ENCODE measurements at places on chromosomes 2 and 18.

- no peak for DNase-seq
Measured at GRCh38 chr2:241728000-241728399, 6.4 kb upstream of the D2HGDH start.

DNA sequence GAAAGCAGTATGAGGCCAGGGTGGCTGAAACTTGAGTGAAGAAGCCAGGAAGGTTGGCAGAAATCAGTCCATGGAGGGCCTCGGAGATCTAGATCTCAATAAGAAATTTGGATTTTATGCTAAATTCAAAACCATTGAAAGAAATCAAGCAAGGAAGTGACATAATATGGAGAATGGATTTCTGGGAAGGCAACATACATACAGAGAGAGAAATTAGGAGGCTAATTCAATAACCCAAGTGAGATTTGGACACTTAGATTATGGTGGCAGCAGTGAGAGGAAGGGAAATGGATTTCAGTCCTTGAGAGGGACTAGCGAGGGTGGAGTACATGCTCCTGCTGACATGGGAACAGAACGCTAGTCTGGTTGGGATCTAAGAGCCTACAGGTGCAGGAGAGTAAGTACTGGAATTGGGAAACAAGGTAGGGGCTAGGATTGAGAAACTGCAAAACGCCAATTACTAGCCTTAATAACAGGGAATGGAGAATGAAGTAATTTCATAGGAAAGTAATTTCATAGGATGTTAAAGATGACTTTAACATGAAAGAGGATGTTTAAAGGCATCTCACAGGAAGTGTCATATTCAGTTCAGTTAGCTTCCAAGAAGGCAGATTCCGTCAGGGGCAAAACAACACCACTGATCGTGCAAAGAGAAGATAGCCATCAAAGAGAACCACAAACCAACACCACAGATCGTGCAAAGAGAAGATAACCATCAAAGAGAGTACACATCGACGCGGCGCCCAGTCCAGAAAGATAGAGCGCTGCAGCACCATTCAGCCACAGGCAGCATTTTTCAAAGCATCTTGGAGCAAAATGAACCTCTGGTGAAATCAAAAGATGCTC lies 27.2 kb downstream of the CDKL4 start:
- peak; percentile 42 for DNase-seq

- DNase-seq = no peak
Measured at GRCh38 chr2:238940806-238941205, 92.9 kb downstream of the TWIST2 start.

- DNase-seq = no peak
Measured at GRCh38 chr2:111238296-111238695, 117.6 kb downstream of the BCL2L11 start.

GRCh38 chr18:74081966-74082741 lies 65.5 kb downstream of the FBXO15 start:
- DNase-seq = peak; percentile 59

GRCh38 chr18:48975817-48976649 lies 25.3 kb upstream of the SMAD7 start:
- peak; percentile 49 for DNase-seq

DNA sequence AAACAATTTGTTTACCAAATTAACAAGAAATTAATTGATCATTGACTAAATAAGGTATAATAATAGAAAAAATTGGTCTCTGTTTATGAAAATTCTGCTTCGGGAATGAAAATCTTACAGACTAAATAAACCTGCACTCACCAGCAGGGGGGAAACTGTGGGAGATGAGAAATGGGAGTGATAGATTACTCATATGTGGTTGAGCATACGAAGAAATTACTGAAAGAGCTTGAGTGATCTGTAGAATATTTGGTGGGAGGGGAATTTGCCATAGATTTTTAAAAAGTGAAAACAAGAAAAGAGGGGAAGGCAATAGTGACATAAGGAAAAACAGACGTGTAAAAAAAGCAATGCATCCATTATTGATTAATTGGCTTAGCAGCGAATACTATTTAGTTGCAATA lies 2.2 kb downstream of the HMSD start:
- no peak for DNase-seq

DNA sequence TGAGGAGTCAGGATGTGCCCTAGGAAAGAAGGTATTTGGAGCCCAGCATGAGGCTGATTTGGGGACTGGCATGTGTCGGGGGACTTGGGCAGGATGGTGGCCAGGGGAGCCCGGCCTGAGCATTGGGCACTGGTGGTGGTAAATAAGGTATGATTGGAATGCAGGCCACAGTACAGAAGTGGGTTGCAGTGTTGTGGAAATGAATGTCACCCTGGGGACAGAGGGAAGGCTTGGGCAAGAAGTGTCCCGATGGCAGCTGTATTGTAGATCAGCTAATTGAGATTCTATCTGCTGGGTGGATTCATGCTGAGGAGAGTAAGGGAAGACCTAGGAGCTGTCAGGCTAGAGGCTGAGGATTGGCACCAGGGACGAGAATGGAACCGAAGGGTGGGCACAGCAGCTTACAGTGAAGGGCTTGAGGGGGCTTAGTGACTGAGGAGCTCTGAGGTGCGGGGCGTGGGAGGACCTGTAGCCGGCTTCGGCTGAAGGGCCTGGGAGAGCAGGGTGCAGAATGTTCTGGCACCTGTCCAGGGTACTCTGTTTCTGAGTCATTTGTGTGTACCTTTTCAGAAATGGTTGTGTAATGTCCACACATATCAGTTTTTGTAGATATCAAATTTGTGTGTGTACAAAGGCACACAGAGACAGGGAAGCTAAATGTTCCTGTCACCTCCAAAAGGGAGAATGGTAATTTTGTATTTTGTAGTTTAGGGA lies 170.2 kb downstream of the PRKCE start:
- DNase-seq = no peak

- no peak for DNase-seq
Measured at GRCh38 chr2:142914507-142915313, 37.2 kb downstream of the KYNU start.

- no peak for DNase-seq
Measured at GRCh38 chr2:123953846-123954245, 71.2 kb upstream of the CNTNAP5 start.

GRCh38 chr18:5294113-5294456 lies 1.4 kb downstream of the ZBTB14 start:
- DNase-seq = no peak

DNA sequence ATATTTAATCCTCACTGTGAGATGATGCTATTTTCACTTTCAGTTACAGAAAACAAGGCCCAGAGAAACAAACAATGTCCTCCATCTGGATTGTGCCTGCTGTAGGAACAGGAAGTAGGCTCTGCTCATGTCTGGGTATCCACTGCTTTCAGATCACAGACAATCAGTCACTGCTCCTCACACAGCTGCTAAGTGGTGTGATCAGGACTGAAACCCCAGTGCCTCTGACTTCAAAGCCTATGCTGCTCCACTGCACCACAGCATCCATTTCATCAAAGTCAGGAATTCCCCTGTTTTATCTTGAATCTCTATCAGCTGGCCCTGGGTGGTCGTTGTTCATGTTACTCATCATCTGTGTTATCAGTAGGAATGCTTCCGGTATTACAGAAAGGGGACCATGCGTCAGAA lies 303.8 kb upstream of the TRIB2 start:
- no peak for DNase-seq

DNA sequence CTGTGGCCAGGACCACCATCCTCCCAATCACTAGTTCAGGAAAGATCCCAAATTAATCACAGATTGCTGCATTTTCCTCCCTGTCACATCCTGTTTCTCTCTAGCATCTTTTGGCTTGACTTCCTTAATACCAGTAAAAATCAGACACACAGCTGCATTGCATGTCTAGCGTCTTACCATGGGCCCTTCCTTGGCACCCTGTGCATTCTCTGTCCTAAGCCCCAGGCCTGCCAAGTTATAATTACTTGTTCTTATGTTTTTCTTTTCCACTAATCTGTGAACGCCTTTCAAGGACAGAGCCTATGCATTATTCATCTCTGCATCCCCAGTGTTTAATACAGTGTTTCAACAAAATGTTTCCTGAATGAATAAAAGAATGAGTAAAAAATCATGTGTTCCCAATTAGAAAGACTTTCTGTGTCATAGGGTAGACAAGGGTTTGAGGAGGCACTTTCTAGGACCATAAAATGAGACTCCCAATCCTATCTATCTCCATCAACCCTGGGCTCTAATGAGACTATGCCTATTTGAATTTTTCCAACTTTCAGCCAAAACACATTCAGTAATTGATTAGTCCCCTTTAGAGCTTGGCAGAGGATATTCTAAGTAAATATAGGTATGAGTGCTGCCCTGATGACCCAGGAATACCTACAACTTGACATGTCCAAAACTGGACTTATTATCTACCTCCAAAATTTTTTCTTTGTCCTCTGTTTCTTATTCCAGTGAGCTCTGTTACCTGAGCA lies 10.3 kb upstream of the NT5C1B start:
- DNase-seq = no peak

GRCh38 chr2:40274270-40274669 lies 177.6 kb downstream of the SLC8A1 start:
- no peak for DNase-seq

DNA sequence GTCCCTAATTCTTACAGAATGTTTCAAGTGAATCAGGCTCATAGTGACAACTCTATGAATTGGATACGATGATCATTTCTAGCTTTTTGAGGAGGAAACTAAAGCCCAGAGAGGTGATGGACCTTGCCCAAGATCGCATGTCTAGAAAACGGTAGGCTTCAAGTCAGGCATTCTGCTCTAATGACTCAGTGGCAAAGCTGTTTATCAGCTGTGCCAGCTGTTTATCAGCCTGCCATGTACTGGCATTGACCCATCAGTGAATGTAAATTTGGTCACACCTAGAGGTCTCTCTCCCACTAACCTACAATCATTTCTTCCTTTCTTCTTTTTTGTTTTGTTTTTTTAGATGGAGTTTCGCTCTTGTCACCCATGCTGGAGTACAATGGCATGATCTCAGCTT lies 6.1 kb upstream of the DAW1 start:
- no peak for DNase-seq

- no peak for DNase-seq
Measured at GRCh38 chr2:69773206-69773605, 31.3 kb downstream of the ANXA4 start.

GRCh38 chr2:147026664-147027295 lies 818.0 kb upstream of the ACVR2A start:
- no peak for DNase-seq

DNA sequence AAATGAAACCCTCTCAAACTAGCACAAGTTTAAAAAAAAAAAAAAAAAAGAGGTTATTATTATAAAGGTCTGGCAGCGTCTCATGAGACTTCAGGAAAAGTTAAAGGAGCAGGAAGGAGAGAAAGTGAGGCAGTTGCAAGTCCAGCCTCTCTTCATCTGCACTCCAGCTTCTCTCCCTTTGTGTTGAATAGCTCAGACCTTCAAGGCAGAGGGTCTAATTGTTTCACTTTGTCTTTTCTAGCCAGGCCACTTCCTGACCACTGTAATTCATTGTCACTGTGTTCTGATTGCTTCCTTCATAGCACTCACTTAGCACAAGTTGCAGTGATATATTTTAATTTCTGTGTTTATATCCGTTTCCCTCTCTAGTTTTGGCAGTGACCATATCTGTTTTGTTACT lies 99.9 kb downstream of the SPATS2L start:
- DNase-seq = no peak

GRCh38 chr2:153858250-153858649 lies 13.5 kb upstream of the GALNT13 start:
- no peak for DNase-seq

- DNase-seq = no peak
Measured at GRCh38 chr2:88857274-88857741, 165.8 kb downstream of the RPIA start.

DNA sequence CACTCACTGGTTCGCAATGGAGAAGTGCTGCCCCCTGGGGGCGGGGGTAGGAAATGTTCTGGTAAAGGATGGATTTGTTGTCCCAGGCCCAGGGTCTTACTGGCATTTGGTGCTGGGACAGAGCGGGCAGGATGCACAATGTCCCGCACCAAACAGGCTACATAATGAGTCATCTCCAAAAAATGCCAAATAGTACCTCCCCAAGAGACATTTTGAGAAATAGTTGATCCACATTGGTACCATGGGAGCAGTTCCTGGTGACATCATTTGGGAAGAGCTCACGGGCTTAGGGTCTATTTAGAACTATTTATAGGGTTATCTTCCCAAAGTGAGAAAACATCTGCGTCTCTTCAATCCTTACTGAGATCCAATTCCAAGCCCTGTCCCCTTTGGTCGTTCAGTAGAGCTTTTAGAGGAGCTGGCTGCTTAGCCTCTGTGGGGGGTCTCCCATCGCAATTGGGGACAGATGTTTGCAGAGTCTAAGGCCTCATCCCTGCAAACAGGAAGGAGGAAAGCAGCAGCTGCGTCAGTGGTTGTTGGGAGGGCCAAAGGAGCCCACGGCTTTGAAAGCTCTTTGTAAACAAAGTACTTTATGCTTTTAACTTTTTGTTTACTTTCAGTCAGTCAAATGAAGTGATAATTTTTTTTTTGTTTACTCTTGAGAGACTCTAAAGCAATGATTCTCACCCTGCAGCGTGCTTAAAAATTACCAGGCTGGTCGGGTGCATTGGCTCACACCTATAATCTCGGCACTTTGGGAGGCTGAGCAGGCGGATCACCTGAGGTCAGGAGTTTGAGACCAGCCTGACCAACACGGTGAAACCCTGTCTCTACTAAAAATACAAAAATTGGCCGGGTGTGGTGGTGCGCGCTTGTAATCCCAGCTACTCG lies 49.3 kb downstream of the GREB1 start:
- peak; percentile 47 for DNase-seq

GRCh38 chr2:32671885-32672533 lies 44.2 kb downstream of the TTC27 start:
- no peak for DNase-seq

GRCh38 chr2:120203251-120204021 lies 19.8 kb downstream of the TMEM185B start:
- DNase-seq = no peak

GRCh38 chr2:10215393-10215935 lies 87.2 kb upstream of the HPCAL1 start:
- no peak for DNase-seq

DNA sequence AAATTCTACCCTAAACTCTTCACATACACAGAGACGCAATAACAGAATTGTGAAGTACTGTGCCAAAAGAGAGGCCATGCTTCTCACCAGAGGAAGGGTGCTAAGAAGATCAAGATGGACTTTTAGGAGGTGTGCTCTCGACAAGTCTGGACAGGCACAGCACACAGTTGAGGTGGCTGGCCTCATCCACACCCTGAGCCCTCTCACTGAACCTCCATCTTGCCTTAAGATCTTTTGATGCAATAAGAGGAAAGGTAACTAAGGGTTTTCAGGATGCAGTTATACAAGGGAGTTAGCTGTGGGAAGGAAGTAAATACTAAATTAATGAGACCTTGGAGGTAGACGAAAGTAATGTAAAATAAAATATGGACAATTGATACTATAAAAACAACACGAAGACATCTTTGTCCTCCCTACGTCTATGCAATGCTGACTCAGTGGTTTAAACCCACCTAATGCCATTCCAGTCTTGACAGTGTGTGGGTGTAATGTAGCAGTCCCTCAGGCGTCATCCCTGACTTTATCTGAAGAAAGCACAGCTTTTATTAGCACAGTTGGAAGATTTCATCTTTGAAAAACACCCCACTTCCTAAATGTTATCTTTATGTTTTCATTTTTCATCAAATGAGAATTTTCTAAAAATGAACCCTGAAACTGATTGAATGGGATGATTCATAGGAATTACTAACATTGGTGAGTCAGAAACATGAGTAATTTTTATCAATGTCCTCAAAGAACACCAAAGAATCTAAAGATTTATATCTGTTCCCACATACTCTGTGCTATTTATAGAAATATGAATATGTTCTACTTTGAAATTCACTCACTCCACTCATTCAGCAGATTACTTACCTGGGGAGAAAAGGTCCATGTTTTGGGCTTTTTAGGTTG lies 34.0 kb upstream of the MALL start:
- DNase-seq = no peak
